Mesenchymal stem cell (in vitro differentiated cells and primary cell): ENCODE measurements at places on chromosomes 1 and 21.
A peak's percentile ranks its signal among the peaks of the same experiment; 100 is the strongest.

- H3K27ac ChIP-seq, result no peak overlapping the region
- no peaks in the 10 kb centered on the region for H3K36me3 ChIP-seq
- H3K27me3 ChIP-seq, result no peaks in the 10 kb centered on the region
- DNase-seq, result peak; percentile 51
- peaks cover 1% of the 10 kb centered on the region for H3K4me1 ChIP-seq
Measured at GRCh38 chr1:212967801-212968200, 17.5 kb downstream of the VASH2 start.

DNA sequence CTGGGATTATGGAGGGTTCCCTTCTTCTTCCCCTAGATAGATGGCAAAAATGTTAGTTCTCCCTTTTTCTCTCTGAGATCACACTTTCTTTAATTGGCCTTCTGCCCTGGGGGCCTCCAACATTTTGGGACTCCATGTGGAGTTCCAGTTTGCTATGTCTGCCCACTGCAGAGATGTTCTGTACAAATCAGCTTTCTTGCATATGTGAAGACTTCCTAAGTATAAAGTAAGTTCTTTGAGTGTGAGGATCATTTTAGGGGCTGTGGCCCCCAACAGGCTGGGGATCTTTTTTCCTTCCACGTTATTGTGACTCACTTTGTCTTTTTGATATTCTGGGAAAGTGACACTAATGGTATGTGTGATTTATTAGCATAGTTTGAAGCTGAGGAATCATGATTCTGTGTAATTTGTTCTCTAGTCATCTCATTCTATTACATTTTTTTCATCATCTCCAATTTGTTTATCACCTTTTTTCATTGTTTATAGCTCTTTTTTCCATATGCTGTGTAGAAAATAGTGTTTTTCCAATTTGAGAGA, 48.2 kb downstream of the HHAT start:
- H3K4me1 ChIP-seq, result peaks cover 7% of the 10 kb centered on the region
- peak overlapping the region; percentile 38 for H3K27ac ChIP-seq
- no peaks in the 10 kb centered on the region for H3K27me3 ChIP-seq
- H3K4me3 ChIP-seq, result no peak overlapping the region
- no peaks in the 10 kb centered on the region for H3K36me3 ChIP-seq

- peaks cover 13% of the 10 kb centered on the region for H3K4me1 ChIP-seq
- H3K36me3 ChIP-seq, result no peaks in the 10 kb centered on the region
- DNase-seq, result peak; percentile 66
Measured at GRCh38 chr1:209398313-209398991, 185.1 kb upstream of the CAMK1G start.

DNA sequence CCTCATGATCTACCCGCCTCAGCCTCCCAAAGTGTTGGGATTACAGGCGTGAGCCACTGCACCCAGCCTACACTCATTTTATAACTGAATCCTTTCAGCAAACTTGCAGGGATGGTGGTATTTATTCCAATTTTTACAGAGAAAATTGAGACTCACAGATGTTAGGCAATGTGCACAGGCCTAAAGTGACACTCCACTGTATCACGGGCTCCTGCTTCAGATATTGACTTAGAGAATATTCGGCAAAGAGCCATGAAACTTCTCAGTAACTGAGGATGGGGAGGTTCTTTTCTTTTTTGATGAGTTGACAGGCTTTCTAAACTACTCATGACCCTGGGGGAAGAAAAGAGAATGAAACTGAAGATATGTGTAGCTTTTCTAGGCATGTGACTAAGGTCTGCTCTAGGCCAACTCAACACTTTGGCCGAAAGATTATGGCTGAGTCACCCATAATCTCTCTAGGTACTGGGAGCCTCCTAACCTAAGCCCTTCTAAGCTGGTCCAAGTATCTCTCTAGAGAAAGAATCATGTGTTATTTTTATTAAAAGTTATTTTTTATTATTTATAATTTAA, 19.9 kb upstream of the PTCH2 start:
- no peaks in the 10 kb centered on the region for H3K27me3 ChIP-seq
- no peak overlapping the region for H3K4me3 ChIP-seq
- peaks cover 4% of the 10 kb centered on the region for H3K36me3 ChIP-seq
- no peak overlapping the region for H3K27ac ChIP-seq
- no peaks in the 10 kb centered on the region for H3K4me1 ChIP-seq

GRCh38 chr21:39673736-39674135, 61.0 kb downstream of the B3GALT5 start:
- H3K4me3 ChIP-seq, result no peak overlapping the region
- no peaks in the 10 kb centered on the region for H3K36me3 ChIP-seq
- H3K4me1 ChIP-seq, result peaks cover 18% of the 10 kb centered on the region
- peaks cover 3% of the 10 kb centered on the region for H3K27me3 ChIP-seq

DNA sequence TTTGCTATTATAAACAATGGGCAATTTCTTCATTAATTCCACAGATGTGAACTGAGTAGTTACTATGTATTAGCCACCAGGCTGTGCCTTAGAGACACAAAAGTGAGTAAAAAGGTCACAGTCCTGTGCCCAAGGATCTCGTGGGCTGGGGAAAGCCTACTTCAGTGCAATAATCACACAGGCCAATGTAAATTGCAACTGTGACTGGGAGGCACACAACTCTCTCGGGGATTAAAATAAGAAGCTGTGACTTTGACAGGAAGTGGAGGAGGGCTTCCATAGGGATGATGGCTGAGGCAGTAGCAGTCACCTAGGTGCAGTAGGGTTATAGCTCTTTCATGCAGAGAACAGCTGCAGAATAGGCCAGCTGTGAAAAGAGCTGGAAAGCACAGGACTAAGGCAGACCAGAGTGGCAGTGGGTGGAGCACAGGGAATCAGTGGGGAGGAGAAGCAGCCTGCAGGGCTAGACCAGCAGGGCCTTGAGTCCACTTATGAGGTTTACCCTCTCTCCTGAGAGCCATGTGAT, 121.9 kb downstream of the MAB21L3 start:
- H3K4me1 ChIP-seq, result no peaks in the 10 kb centered on the region
- DNase-seq, result no peak
- peaks cover 10% of the 10 kb centered on the region for H3K27me3 ChIP-seq
- no peaks in the 10 kb centered on the region for H3K36me3 ChIP-seq

- H3K36me3 ChIP-seq, result no peaks in the 10 kb centered on the region
- H3K4me1 ChIP-seq, result no peaks in the 10 kb centered on the region
- no peaks in the 10 kb centered on the region for H3K27me3 ChIP-seq
- no peak overlapping the region for H3K4me3 ChIP-seq
- H3K27ac ChIP-seq, result no peak overlapping the region
Measured at GRCh38 chr1:197948926-197949899, 32.0 kb downstream of the LHX9 start.

- H3K4me1 ChIP-seq, result no peaks in the 10 kb centered on the region
- H3K27me3 ChIP-seq, result no peaks in the 10 kb centered on the region
- no peak overlapping the region for H3K4me3 ChIP-seq
- H3K36me3 ChIP-seq, result no peaks in the 10 kb centered on the region
- DNase-seq, result peak; percentile 45
Measured at GRCh38 chr21:21232320-21232719, 234.1 kb downstream of the NCAM2 start.
